Camera-type eye (tissue), 1 donor: ENCODE measurements at places on chromosomes 13 and 19. TPM values are rescaled to one million over a fixed set of nuclear protein-coding genes. Genes with fewer than 3 reads are reported as not detected.

The FGF21 gene
- not detected for total RNA-seq

The CLASRP gene
- total RNA-seq = 79.8 TPM

The ZIK1 gene
- total RNA-seq = 28.7 TPM

The GPR108 gene
- 37.9 TPM for total RNA-seq

The SSC5D gene
- total RNA-seq = 20.5 TPM

The PLA2G4C gene
- 42.7 TPM for total RNA-seq

The CEACAM4 gene
- total RNA-seq = 0.44 TPM

The LILRB3 gene
- 9.2 TPM for total RNA-seq

The TEX101 gene
- total RNA-seq = 0.55 TPM

The GRIK5 gene
- total RNA-seq = 21.4 TPM

The ANGPTL8 gene
- total RNA-seq = 1.4 TPM

The ZNF541 gene
- total RNA-seq = 0.44 TPM

The CEACAM16 gene
- total RNA-seq = not detected

The FXYD3 gene
- total RNA-seq = 20.7 TPM

The TMEM38A gene
- total RNA-seq = 18.6 TPM

The ADGRE2 gene
- 0.49 TPM for total RNA-seq

The USHBP1 gene
- total RNA-seq = 5.5 TPM

The SIGLECL1 gene
- not detected for total RNA-seq

The KLK12 gene
- total RNA-seq = not detected

The LGALS14 gene
- total RNA-seq = not detected

The FLT3LG gene
- 1.3 TPM for total RNA-seq

The A1BG gene
- 6.0 TPM for total RNA-seq

The ZNF433 gene
- total RNA-seq = 26.3 TPM

The OR10H1 gene
- total RNA-seq = not detected

The VRK3 gene
- 43.3 TPM for total RNA-seq

The PNMA8A gene
- 72.3 TPM for total RNA-seq

The KIR3DL1 gene
- 0.22 TPM for total RNA-seq

The TEX26 gene
- total RNA-seq = not detected

The MEIOSIN gene
- total RNA-seq = not detected

The EIF3K gene
- total RNA-seq = 330 TPM

The FKRP gene
- total RNA-seq = 25.0 TPM

The ZNF304 gene
- total RNA-seq = 18.3 TPM

The LRRC4B gene
- total RNA-seq = 38.4 TPM
